Pulmonary artery endothelial cell (primary cell): ENCODE measurements at places on chromosomes 16 and 17.

- DNase-seq: no peak
These were observed 114.9 kb upstream of the CACNG5 start for GRCh38 chr17:66720027-66720426.

DNA sequence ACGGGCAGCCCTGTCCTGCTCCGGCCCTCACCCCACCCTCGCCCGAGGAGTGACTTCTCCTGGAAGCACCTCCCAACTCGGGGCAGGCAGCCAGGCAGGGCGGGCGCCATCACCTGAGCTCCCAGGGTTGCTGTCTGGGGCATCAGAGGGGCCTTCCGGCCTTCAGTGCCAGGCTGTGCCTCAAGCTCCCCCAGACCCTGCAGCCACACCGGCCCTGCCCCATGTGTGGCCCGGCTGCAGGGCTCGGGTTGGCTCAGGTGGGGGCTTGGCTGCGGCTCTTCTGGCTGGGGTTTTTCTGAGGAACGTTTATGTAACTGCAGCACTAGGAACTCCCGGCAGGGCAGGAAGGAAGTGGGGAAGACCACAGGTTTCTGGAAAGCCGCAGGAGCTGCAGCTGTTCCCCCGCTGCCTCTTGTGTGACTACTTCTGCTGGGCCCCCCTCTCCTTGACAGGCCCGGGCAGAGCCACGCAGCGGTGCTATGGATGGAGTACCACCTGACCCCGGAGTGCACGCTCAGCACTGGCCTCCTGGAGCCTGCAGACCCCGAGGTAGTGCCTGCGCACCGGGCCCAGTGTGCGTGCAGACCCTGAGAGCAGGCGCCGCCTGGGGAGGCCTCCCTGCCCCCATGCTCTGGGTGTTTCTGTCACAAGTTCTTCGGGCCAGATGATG, 45.6 kb downstream of the PRMT7 start:
- no peak for DNase-seq

DNA sequence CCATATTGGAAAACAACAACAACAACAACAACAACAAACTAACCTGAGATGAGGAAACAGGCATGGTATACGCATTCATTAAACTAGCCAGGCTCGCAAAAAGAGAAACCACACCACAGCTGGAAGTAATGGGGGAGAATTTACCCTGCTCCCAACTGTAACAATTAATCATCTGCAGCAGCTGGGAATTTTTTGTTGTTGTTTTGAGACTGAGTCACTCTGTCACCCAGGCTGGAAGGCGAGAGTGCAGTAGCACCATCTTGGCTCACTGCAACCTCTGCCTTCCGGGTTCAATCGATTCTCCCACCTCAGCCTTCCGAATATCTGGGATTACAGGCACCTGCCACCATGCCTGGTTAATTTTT, 16.3 kb downstream of the PRPSAP1 start:
- no peak for DNase-seq

- peak; percentile 46 for DNase-seq
These were observed 11.5 kb upstream of the PITPNA start for GRCh38 chr17:1573932-1574696.

DNA sequence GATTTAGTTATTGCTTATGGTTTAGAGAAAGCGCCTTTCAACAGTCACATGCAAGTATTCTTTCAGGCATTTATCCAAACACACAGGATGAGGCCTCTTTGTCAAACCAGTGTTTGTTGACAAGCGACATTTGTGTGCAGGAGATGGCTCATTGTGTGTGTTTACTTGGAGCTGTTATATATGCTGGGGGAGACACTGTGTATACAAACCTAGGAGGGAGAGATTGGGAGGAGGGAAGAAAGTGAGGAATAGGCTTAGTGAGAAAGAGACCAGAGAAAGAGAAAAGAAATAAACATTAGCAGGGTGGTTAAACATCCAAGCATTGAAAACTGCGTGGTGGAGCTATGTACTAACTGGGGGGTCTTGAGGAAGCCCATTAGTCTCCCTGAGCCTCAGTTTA, 437.6 kb downstream of the MAF start:
- no peak for DNase-seq

- no peak for DNase-seq
These were observed 13.5 kb downstream of the SUPT6H start for GRCh38 chr17:28675490-28675889.

- peak; percentile 74 for DNase-seq
These were observed 68.8 kb downstream of the ABR start for GRCh38 chr17:1110862-1111598.

DNA sequence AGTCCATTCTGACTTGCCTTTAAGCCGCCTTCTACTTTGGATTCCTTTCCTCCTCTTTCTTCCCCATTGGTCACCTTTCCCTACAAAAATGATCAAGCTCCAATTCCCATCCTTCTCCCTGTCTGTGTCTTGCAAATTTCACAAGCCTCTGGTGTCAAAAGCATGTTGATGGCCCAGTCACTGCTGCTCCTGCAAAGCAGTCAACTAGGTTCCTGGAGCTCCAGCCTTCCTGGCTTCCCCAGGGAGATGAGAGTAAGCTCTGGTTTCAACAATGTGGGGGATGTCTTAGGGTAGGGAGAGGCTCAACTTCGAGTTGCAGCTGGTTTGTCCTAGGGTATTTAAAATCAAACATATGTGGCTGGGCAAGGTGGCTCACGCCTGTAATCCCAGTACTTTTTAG, 36.1 kb upstream of the HELZ start:
- no peak for DNase-seq

GRCh38 chr17:27384261-27384701, 72.0 kb upstream of the KSR1 start:
- peak; percentile 100 for DNase-seq

- DNase-seq: no peak
These were observed 206.1 kb downstream of the CDH13 start for GRCh38 chr16:82832821-82833220.

DNA sequence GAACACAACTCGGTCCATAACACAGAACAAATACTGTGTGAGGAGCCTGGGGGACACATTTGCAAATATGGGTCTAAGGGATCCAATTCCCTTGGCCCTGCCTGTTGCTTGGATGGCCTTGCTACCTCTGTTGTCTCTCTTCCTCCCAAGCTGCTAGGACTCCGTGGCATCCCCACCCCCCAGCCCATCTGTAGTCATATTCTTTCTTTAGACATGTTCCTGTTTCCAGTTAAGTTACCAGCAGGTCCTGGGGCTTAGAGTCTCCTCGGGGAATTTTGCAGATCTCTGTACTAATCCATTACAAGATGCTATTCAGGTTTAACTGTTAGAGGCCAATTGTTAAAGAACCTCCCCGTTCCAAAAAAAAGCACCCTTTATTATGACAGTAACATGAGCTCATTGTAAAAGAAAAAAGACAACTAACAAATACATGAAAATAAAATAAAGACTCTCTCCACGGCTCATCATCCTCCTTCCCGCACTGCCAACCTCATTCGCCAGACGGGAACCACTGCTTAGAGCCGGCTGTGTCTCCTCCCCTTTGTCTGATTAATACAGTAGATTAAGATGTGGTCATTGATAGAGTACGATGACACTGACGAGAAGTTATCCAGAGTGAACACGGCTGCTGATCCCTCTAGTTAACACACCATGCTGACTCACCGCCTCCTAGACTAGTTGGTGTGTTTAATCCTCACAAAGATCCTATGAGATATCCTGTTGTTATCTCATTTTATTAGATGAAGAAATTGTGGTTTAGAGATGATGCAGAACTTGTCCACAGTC, 22.2 kb downstream of the HS3ST4 start:
- no peak for DNase-seq

GRCh38 chr16:9039210-9039609, 52.2 kb upstream of the HAPSTR1 start:
- DNase-seq: no peak

GRCh38 chr16:21964353-21964752, 11.2 kb downstream of the UQCRC2 start:
- DNase-seq: no peak

DNA sequence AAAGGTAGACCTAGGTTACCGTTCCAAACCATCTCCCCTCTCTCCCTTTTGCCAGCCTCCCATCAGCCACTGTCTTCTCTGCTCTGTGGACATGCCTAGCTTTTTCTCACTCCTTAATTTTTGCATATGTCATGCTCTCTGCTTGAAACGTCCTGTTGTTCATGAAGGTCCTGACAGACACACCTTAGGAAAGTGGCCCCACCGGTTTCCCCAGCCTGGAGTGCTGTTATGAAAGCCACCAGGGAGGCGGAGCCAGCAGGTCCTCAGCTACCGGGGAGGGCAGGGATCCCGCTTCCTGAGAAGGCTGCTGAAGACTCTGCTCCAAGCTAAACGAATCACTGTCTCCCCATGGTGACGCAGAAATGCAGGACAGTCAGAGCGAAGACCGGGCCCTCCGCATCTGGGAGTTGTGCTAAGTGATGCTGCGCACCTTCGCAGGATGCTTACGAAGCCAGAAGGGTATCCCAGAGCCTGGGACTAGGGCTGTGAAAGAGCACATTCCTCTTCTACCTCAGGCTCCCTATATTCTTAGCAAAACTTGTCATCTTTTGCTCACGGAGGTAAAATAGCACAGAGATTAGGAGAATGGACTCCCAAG, 2.3 kb upstream of the SLC16A11 start:
- DNase-seq: no peak

- no peak for DNase-seq
These were observed 27.7 kb upstream of the GOSR1 start for GRCh38 chr17:30449480-30449879.

DNA sequence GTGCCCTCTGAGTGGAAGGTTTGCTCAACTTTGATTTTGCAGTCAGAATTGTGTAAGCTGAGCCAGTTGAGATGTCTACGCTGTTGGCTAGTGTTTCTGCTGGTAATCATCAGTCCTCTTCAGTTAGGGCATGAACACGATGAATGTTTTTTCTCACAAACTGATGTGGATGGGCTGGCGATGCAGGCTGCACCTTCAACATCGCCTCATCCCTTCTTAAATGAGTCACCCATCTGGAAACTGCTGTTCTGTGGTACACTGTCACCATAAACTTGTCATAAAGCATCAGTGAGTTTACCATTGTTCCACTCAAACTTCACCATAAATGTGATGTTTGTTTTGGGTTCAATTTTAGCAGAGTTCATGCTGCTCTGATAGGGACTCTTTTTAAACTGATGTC, 8.4 kb downstream of the C16orf95 start:
- DNase-seq: no peak

GRCh38 chr17:17354560-17355349, 51.6 kb downstream of the NT5M start:
- no peak for DNase-seq

- no peak for DNase-seq
These were observed 8.6 kb downstream of the CHD9NB start for GRCh38 chr16:53043986-53044601.

DNA sequence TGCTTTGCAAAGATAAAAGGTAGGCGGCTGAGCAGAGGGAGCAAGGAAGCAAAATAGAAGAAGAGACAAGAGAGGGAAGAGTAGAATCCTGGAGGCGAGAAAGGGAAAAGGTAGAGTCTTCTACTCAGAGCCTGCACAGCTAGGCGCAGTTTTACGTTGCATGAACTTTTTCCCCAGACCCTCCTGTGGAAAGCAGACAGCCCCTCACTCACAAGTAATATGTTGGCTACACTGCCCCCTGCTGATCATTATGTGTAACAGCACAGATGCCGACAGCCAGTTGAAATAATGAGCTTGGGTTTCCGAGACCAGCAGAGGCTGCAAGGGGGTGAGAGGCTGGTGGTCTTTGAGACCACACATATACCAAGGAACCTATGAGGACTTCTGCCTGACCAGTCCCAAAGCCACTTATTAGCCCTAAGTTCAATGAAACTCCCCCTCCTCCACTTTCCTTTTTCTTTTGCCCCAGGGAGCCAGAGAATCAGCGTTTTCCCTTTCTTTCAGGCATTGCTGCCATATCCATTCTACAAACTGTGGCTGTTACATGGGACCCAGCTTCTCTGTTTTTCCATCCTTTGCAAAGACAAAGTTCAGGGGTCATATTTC, 22.5 kb upstream of the CMTR2 start:
- DNase-seq: no peak

DNA sequence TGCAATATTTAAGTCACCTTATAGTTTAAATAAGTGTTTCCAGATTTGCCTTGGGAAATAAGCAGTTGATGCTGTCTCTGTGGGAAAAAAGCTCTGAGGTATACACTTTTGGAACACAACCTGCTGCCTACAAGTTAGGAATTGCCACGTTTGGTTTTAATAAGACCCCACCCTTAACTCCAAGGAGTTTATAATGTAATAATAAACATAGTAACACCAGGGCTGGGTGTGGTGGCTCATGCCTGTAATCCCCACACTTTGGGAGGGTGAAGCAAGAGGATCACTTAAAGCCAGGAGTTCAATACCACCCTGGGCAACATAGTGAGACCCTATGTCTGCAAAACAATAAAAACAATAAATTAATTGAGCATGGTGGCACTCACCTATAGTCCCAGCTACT, 15.9 kb upstream of the SMG1 start:
- DNase-seq: no peak

DNA sequence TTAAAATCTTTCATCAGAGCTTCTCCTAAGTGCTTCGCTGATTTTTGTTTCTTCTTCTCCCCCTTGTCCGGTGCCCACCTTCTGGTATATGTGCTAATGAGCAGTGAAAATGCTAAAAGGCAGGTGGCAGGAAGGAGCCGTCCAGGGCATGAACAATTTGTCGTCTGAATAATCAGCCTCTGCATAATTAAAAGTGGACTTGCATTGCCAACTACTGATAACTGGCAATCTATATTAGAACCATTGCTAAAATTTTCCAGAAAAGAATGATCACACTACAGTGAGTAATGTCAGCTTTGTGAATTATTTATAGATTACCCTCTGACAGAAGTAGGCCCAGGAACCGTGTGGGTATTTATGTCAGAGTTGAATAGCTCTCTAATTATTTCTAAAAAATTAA, 28.1 kb downstream of the SERPINF1 start:
- DNase-seq: no peak

DNA sequence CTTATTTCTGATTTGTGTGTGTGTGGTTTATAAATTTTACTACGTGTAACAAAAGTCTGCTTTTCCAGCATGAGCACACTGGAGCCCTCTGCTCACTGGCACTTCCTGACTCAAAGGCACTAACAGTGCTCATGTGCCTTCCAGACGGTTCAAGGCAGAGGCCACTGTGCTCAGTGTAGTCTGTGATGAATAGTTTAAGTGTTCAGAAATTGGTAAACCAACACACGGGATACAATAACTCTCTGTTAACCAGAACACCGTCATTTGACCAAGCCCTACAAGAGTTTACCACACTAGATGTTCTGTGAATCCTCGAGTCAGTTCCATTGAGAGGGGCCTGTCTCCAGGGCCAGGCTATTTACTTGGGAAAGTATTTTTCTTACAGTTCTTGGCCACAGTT, 191.9 kb downstream of the MRTFB start:
- DNase-seq: no peak

DNA sequence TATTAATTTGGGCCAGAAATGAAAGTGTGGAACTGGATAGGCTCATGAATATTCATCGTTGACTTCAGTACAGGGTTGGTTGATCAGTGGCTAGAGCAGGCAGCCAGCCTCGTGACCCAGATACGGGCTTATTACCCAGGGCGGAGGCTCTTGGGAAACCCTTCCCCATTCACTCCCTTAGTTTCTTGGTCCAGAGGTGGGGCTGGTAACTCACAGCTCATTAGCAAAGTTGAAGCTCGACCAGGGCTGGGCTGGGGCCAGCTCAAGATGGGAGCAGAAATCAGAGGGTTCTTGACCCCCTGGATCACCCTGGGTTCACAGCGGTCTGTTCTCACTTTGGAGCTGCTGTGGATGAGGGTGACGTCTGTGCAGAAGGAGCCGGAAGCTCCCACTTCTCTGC, 44.6 kb upstream of the GSE1 start:
- no peak for DNase-seq
